ENCODE measurements at places on chromosomes 16 and 17.

- DNase-seq, result no peak
These were observed 21.8 kb upstream of the KIF19 start for GRCh38 chr17:74304184-74304583.

- DNase-seq, result no peak
These were observed 35.4 kb downstream of the TMEM114 start for GRCh38 chr16:8554881-8555280.

DNA sequence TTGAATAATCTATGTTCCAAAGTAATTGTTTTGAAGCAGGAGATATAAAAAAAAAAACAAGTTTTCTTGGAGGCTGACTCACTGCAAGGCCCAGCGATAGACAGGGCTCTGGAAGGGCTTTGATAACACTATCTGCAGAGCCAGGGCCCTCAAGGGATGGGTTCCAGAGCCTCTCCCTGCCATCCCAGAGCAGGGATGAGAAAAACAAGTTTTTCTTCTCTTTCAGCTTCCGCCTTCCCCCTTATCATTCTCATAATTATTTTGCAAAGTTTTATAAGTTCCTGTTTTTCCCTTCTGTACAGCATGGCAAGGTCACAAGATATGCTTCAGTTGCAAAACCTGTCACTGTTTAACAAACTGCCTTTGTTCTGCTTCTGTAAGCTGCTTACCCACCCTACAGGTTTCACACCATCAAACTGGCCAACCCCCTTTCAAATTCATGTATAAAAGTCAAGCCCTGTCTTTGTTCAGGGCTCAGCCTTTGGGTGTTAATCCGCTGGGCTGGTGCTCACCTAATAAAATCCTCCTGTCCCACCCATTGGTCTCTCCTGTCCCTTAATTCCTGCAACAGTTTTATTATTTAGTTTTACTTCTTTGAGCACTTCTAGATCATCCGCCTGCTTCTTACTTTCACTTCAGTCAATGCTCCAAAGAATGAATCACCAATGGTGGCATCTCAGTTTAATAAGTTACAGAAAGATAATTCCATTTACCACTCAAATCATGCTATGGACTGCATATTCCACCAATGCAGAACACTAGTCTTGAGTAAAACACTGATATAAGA is 5.6 kb upstream of the THUMPD1 start:
- DNase-seq, result no peak

GRCh38 chr16:68286153-68287074 is 22.1 kb downstream of the SLC7A6 start:
- DNase-seq, result no peak

DNA sequence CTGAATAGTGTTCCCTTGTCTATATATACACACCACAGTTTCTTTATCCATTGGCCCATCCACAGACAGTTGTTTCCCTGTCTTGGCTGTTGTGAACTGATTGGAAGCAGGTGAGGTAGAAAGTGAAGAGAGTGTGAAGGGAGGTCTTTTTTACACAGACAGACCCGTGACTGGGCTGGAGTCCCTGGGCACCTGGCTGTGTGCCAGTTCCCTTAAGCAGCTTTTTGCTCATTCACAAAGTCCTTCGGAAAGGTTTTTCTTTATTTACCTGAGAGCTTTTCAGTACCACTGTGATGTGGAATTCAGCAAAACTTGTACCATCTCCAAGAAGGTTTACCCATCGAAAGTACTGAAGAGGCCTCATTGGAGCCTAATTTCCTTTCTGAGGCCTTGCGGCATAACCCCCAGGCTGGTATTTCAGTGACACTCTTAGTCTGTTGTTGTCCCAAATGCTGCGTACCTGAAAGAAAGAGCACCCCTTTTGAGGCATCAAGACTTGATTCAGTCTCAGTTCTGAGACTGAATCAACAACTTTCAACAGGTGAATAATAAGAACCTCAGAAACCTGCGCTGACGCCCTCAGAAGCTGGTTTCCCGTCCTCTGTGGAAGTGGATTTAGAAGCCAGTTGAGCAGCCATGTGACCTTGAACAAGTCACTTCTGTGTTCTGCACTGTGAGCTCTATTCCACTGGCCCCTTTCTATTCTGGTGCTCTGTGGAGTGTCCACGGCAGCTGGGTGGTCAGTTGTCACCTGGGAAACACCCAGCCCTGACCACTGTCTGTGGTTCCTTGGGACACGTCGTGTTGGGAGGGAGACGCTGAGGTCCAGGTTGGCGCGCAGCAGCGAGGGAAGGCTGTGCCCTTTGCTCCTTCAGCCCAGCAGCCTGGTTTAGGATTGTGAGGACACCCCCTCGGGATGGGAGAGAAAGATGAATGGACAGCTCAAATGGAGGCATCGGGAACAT is 53.9 kb upstream of the CRISPLD2 start:
- DNase-seq, result no peak

- no peak for DNase-seq
These were observed 6.0 kb upstream of the MRPL38 start for GRCh38 chr17:75910699-75911098.

GRCh38 chr16:53159781-53160436 is 105.1 kb downstream of the CHD9 start:
- DNase-seq, result no peak

GRCh38 chr16:57471852-57472664 is 9.6 kb downstream of the POLR2C start:
- DNase-seq, result no peak

GRCh38 chr16:26058326-26058725 is 366.6 kb downstream of the HS3ST4 start:
- no peak for DNase-seq

- DNase-seq, result no peak
These were observed 2.4 kb upstream of the SLC47A2 start for GRCh38 chr17:19718613-19719354.

DNA sequence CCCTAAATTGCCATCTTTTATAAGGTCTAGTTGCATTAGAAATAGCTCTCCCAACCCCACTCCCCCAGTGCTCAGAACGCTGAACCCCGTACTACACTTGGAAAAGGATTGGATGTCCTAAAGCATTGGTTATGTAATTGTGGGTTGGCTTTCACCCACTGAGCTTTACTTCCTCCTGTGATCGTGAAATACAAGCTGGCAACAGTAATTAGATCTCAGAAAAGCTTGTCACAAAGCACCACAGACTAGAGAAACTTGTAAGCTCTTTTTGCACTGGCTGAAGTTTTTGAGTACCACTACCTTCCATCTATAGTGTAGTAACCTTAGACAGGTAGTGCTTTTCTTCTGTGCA is 54.4 kb downstream of the SIAH1 start:
- DNase-seq, result no peak
